ENCODE measurements at places on chromosomes 5 and 9.

- DNase-seq, result no peak
Observed at GRCh38 chr5:174317256-174317894, 271.9 kb downstream of the NSG2 start.

GRCh38 chr5:164637931-164638521 lies 1132.6 kb downstream of the MAT2B start:
- no peak for DNase-seq

DNA sequence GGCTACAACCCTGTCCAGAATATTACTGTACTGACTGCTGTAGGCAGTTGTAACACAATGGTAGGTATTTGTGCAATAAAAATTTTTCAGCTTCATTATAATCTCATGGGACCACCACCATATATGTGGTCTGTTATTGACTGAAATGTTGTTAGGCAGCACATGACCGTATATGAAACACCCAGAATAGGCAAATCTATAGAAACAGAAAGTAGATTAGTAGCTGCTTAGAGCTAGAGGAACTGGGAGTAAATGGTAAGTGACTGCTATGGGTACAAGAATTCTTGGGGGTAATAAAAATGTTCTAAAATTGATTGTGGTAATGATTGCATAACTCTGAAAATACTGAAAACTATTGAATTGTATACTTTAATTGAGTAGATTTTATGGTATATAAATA lies 185.7 kb downstream of the ESM1 start:
- no peak for DNase-seq

- no peak for DNase-seq
Observed at GRCh38 chr5:171882118-171882517, 96.5 kb downstream of the SMIM23 start.

DNA sequence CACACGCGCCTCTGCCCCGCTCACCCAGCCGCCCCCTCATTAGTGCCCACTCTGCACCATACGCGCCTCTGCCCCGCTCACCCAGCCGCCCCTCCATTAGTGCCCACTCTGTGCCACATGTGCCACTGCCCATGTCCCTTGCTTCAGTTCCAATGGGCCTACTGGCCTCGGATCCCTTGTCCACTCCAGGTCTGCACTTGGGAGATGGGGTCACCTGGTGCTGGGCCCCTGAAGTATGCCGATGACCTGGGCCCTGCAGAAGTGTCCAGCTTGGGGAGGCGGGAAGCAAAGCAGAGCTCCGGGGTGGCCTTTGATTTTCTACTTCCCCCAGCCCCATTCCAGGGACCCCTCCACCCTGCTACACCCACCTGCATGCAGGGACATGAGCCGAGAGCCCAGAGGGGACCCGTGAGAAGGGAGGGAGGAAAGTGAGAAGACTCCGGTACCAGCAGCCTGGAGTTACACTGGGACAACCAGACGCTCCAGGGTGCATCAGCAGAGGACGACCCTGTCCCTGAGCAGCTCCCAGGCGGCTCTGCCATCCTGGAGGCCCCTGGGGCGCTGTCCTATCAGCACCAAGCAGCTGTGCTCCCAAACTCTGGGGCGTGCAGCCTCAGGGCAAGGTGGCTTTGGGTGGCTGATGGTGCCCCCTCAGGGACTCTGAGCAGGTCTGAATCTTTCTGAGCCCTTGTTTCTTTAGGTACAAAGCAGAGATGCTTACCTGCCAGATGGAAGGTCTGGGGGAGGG lies 140.8 kb downstream of the RXRA start:
- no peak for DNase-seq

- peak; percentile 82 for DNase-seq
Observed at GRCh38 chr9:136326061-136326760, 1.1 kb upstream of the GPSM1 start.

DNA sequence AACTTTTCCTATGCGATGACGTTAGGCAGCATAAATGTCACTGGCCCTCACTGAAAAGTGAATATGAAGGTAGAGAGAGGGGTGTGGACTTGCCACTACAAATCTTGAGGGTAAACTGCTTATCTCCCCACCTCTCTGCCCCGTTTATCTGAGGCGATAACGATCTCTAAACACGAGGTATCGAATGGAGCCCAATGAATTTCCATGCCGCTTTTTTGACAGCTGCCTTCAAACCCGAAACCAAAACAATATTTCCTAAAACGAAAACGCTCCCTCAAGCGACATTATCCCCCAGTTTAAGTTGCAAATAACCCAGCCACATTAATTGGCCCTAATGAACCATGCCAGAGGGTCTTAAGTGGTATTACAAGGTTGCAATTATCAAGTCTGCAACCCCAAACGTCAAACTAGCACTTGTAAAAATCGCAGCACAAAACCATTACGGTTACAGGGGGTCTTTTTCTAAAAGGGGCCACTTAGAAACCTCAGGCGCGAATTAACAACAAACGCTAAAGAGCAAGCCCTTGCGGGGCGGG lies 1.4 kb downstream of the NR3C1 start:
- no peak for DNase-seq

DNA sequence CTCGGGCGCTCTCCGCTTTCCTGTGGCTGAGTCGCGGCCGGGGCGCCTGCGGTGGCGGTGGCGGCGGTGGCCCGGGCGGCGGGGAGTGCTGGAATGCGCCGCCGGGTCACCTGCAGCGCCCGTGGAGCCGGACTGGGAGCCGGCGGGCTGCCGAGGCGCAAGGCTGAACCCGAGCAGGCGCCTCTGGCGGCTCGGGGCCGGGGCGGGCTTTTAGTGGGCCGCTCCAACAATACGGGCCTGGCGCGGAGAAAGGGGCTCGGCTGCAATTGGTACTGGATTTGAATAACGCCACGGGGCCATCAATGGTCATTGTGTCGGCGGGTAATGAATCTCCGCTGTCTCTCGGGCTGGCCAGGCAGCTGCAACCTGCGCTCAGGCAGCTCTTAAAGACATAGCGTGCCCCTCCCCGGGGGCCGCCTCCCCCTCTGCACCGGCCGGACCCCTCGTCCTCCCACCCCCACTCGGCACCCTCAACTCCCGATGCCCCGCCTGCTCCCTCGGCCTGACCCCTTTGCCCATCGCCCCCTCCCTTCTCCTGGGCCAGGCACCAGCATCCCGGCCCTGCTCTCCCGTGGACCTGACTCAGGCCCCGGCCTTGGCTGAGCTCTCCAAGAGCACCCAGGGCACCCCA lies 22.1 kb downstream of the URM1 start:
- no peak for DNase-seq

DNA sequence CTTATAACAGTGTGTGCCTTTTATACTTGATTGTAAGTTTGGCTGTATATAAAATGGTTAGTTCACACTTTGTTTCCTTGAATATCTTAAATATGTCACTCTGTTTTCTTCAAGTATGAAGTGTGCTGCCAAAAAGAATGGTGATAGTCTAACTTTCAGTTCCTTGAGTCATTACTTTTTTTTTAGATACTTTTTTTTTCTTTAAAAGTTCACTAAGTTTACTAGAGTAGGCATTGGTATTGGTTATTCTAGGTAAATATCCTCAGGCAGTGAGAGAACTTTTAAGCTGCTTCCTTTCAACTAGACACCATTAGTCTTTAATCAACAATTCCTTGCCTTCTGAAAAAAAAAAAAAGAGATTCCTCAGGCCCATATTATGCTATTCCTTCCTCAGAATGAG lies 41.9 kb downstream of the SPEF2 start:
- no peak for DNase-seq

DNA sequence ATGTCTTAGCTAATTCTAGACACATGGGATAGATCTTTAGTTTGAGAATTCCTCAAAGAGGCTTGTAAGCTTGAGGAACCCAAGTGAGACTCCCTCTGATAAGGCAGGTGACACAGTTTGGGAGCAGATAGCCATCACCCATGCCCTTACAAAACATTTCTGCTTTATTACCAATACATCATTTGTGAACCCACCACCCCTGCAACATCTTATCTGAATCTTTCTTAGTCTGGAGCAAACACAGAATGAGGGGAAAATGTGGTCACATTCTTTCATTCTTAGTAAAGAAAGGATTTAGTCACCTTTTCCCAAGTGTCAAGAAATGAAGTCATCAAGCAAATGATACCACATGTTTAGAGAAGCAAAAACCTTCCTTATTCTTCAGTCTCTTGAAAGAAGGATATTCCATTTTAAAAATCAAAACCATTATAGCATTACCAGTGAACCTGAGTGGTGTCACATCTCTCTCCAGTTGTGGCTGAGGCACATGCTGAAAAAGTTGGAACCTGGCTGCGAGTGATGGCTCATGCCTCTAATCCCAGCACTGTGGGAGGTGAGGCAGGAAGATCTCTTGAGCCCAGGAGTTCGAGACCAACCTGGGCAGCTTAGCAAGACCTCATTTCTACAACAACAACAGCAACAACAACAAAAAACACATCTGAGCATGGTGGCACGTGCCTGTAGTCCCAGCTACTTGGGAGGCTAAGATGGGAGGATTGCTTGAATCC lies 65.9 kb downstream of the PRKACG start:
- no peak for DNase-seq

- no peak for DNase-seq
Observed at GRCh38 chr5:44714871-44715561, 93.7 kb upstream of the MRPS30 start.

GRCh38 chr9:28120626-28121025 lies 547.3 kb upstream of the C9orf72 start:
- DNase-seq, result no peak

DNA sequence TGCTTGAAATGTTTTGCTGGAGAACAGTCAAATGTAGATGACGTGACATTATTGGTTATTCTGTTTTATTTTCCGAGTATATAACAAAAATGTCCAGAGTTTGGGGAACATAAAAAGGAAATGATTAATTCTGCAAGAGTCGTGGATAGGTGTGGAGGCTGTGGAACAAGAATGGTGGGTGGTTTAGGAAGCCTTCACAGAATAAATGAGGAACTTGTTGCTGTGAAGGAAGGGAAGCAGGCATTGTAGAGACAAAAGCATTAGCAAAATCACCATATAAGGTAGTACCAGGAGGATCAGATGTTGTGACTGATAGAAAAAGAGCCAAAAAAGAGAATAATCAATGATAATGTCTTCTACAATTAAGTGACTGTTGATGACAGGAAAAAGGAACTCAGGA lies 66.2 kb upstream of the CNTLN start:
- DNase-seq, result no peak

DNA sequence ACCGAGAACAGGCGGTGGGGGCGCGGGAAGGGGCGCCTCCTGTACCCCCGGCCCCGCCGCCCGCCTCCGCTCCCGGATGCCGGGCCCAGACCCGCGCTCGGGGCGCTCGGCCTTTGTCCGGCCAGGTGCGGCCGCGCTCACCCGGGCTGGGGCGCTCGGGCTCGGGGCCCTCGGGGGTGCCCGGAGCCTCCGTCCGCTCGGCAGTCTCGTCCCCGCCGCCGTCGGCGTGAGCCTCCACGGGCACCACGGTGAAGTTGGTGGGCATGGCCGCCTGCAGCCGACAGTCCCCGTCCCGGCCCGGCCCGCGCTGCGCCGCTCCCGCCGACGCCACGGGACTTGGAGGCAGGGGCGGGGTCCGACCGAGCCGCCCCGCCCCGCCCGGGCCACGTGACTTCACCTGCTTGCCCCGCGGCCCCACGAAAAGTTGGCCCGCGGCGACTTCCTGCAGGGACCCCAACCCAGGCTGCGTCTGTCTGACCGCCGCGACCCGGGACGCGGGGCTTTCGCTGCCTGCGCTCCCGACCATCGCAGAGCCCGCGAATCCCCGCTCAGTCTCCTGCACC lies at the start of gene SLC12A7:
SLC12A7 (minus strand) TSS at position 337 of the 563 bp plus-strand sequence; CDS start at position 265, 72 bp downstream.
- DNase-seq, result no peak

DNA sequence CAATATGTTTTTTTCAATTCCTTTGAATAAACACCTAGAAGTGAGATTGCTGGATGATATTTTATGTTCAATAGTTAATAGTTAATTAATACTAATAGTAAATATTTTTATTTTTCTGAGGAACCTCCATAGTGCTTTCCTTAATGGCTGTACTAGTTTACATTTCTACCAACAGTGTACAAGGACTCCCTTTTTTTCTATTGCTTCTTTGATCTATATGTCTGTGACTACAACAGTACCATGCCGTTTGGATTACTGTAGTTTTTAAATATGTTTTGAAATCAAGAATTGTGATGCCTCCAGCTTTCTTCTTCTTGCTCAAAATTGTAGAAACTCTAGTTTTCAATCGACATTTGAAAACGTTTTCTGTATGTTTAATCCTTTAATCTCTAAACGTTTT lies 39.5 kb upstream of the ADAMTS16 start:
- no peak for DNase-seq

DNA sequence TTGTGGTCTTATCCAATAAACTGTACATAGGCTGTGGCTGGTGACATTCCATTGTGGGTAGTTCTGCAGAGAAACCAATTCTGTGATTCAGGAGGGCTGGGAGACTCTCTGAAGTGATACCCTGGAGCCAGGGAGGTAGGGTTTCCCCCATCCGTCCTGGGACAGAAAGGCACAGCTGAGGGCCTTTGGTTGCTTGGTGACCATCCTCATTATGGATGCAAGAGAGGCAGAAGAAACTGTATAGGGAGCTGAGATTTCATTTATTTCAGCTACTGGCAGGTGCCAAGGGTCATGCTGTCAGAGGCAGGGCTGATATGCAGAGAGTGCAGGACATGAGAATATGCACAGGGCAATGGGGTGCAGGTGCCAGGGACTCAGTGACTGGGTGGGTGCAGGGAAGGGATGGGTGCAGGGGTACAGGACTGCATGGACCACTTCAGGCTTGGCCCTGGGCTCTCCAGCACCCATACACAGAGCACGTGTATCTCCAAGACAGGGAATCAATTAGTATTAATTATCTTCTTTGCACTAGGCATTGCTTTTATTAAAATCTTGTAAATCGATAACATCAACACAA lies 236.5 kb downstream of the ICE1 start:
- DNase-seq, result no peak

GRCh38 chr9:26145938-26146337 lies 467.7 kb upstream of the TUSC1 start:
- DNase-seq, result no peak
